ENCODE measurements at places on chromosomes 5 and 9.

DNA sequence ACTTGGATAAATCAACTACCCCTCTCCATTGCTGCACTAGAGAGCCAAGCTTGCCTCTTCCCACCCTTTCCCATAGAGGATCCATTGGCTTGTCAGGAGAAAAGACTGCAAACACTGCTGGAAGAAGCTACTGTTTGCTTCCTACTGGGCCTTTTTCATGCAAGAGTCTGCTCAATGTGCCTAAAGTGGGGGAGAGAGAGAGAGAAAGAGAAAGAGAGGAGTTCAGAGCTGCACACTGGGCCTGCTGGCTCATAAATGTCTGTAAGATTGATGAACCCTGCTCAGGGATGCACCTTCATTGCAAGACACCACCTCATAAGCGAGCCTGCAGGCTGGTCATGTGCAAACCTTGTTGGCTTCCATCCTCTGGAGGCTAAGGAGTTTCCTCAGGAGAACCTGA, 269.4 kb downstream of the ZNF608 start:
- no peaks in the 10 kb centered on the region for H3K4me1 ChIP-seq
- H3K36me3 ChIP-seq, result no peaks in the 10 kb centered on the region
- H3K27me3 ChIP-seq, result peaks cover 5% of the 10 kb centered on the region
- no peak overlapping the region for H3K4me3 ChIP-seq
- no peak overlapping the region for H3K27ac ChIP-seq
- no peak for DNase-seq

DNA sequence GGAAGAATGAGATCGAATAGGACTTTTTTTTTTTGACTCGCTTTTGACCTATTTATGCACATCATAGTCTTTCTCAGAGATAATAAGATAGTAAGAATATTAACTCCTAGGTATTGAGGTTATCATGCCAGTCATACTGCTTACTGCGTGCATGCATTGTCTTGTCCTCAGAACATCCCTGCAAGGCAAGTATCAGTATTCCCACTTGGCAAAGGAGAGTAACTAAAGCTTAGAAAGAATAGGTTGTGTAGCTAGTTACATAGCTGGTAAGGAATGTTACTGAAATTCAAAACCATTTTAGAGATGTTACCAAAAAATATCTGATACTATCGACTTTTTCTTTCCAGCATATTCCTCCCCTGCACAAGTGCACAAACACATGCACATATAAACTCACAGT, 296.1 kb upstream of the CLINT1 start:
- no peak overlapping the region for H3K27ac ChIP-seq
- no peak overlapping the region for H3K4me3 ChIP-seq
- peaks cover 1% of the 10 kb centered on the region for H3K27me3 ChIP-seq
- no peaks in the 10 kb centered on the region for H3K36me3 ChIP-seq
- peaks cover 2% of the 10 kb centered on the region for H3K4me1 ChIP-seq

DNA sequence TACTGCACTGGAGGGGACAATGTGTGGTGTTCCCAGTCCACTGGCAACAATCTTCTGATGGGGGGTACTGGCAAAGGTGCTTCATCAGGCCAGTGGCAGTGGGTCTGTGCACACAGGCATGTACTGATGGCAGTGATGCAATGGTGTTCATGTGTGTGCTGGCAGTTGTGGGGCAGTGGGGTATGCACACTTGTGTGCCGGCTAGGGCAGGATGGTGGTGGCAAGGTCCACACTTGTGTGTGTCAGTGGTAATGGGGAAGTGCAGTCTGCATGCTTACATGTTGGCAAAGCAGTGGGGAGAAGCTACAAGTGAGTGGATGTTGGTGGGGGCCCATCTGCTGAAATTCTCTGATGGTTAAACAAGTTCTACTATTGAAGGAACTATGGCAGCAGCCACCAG, 504.6 kb upstream of the ZNF462 start:
- no peaks in the 10 kb centered on the region for H3K4me1 ChIP-seq
- peaks cover 8% of the 10 kb centered on the region for H3K36me3 ChIP-seq
- no peaks in the 10 kb centered on the region for H3K27me3 ChIP-seq

DNA sequence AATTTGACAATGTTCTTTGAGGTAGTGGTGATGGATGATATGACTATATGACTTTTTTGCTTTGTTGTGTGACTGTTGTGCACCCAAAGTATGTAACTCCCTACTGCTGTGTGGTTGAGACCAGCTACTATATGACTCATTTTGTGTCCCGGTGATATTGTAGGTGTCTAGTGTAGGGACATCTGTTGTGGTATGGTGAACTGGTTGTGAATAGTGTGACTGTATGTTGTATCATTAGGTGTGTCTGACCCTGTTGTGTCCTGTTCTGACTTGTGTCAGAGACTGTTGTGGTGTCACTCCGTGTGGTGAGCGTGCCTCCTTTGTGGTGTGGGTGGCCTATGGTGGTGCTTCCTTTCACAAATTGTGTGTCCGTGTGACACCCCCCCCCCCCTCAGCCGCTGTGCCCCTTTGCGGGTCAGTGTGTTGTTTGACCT, 11.2 kb upstream of the CXXC5 start:
- peaks cover 68% of the 10 kb centered on the region for H3K4me1 ChIP-seq
- peaks cover 19% of the 10 kb centered on the region for H3K27me3 ChIP-seq
- no peak for DNase-seq
- H3K4me3 ChIP-seq, result peak overlapping the region; percentile 34
- no peaks in the 10 kb centered on the region for H3K36me3 ChIP-seq
- H3K27ac ChIP-seq, result peak overlapping the region; percentile 92

DNA sequence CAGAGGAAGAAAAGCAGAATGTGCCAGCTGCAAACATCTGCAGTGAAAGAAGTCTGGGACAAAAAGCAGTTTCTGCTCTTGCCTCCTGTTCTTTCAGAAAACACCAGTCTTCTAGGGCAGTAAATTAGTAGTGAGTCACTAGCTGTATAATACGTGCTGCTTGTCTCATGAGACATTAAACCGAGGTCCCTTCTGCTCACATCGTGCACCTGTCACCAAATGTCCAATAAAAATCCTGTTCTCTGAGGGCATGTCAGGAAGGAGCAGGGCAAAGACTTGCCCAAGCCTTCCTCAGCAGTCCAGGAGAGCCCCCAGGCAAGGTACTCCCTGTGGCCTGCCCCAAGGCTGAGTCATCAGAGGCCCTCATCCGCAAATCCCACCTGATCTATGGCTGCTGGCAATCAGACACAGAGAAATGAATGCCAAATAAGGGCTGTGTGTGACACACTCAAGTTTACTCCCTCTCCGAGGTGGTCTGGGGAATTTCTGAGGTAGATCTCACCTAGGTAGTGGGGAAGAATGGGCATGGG, 255.3 kb upstream of the SMARCA2 start:
- DNase-seq, result peak; percentile 47
- peaks cover 14% of the 10 kb centered on the region for H3K4me1 ChIP-seq
- H3K36me3 ChIP-seq, result no peaks in the 10 kb centered on the region

DNA sequence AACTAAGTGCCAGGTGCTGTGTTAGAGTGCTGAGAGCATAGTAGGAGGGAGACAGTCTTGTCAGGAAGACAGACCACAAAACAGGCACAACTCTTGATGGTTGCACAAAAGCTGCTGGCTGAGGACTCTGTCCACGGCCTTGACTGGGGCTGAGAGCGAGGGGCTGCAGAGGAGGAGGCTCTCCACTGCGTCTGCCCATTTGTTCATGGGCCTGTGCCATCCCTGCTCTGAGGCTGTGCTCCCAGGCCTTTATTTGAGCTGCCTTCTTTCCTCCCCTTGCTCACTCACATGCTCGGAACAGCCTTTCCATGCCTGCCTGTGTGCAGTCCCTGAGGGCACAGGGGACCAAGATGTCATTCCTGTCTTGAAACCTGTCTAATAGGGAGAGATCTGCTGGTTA, 147.8 kb downstream of the CACNA1B start:
- DNase-seq, result no peak
- H3K4me3 ChIP-seq, result peak overlapping the region; percentile 20
- H3K36me3 ChIP-seq, result peaks cover 14% of the 10 kb centered on the region
- peaks cover 7% of the 10 kb centered on the region for H3K27me3 ChIP-seq

All from glutamatergic neuron (in vitro differentiated cells).